NCI-H1105 (cell line): ENCODE measurements at places on chromosomes 6 and 20.

- DNase-seq: no peak
Observed at GRCh38 chr6:101108286-101108685, 227.2 kb upstream of the ASCC3 start.

DNA sequence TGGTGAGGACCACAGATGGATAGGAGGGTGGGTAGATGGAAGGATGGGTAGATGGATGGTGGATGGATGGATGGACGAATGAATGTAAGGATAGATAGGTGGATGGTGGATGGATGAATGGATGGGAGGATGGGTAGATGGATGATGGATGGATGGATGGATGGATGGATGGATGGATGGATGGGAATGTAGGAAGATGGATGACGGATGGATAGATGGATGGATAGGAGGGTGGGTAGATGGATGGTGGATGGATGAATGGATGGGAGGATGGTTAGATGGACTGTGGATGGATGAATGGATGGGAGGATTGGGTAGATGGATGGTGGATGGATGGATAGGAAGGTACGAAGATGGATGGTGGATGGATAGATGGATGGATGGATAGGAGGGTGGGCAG, 51.1 kb downstream of the BPIFB1 start:
- DNase-seq: no peak

GRCh38 chr20:49823152-49823847, 10.7 kb downstream of the SLC9A8 start:
- DNase-seq: no peak

DNA sequence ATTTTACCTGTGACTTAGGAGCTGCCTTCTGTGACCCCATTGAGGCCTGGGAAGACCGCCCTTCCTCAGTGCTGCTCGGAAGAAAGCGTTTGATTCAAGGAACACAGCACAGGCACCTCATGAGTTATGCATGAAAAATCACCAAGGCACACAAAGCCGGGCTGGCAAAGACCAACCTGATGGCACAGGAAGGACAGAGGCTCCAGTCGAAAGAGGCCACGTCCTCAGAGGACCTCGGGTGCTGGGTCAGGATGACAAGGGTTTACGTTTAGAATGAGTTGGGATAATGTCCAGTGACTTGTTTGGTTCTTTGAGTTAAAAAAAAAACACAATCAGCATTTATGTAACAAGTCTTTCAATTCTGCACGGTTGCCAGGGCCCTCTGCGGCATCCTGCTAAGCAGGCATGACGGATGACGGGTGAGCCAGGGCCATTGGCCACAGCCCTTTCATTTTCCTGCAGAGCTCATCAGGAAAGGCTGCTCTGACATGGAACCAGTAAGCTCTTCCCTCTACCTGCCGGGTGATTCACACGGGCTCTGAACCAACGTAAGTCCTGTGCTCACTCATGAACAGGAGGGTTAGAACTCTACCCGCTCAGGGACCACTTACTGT, 112.8 kb downstream of the DACT2 start:
- no peak for DNase-seq

DNA sequence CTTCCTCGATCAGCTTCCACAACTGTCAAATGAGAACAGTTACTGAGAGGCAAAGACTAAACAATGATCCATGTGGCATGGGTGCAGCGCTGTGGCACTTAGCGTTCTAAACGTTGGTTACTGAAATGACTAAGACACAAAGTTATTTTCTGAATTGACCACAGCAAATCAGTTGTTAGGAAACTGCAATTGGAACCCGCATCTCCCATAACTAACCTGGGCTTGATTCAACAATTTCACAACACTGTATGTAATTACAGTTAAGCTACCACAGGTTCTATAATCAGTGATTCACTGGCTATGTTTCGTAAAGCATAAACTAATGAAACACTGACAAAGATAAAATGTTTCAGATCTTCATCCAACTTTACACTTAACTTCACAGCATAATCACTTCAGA, 12.5 kb downstream of the WDR27 start:
- DNase-seq: no peak

GRCh38 chr6:161482517-161482858, 208.6 kb upstream of the AGPAT4 start:
- no peak for DNase-seq

DNA sequence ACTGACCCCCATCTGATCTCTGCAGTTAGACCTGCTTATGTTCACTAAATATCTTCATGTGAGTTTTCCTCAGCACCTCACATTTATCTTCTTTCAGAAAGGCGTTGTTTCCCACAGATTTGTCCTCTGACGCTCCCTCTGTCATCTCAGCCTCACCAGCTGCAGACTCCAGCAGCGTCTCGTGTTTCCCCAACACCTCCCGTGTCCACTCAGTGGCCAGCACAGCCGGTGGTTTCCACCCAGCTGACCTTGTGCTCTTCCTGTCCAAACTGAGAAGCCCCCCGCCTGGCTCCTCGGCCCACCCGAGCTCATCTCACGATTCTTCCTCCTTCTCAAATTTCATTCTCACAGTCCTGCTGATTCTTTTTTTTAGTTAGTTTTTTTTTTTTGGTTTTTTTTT, 12.5 kb downstream of the ERMARD start:
- no peak for DNase-seq

- no peak for DNase-seq
Observed at GRCh38 chr6:8651998-8652397, 216.7 kb upstream of the SLC35B3 start.

DNA sequence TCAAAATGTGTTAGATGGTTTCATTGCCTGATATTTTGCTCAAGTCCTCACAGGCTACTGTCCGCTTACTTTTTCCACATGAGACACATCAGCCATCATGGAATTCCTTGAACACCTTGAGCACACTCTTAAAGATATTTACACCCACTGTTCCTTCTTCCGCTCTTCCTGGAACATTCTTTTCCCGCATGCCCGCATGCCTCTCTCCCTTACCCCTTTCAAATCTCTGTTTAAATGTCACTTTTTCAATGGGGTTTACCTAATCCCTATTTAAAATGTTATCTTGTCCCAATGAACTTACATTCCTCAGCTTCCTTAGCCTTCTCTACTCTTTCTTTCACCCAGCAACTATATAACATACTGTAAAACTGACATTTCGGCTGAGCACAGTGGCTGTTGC, 503.3 kb upstream of the PTCHD4 start:
- no peak for DNase-seq

DNA sequence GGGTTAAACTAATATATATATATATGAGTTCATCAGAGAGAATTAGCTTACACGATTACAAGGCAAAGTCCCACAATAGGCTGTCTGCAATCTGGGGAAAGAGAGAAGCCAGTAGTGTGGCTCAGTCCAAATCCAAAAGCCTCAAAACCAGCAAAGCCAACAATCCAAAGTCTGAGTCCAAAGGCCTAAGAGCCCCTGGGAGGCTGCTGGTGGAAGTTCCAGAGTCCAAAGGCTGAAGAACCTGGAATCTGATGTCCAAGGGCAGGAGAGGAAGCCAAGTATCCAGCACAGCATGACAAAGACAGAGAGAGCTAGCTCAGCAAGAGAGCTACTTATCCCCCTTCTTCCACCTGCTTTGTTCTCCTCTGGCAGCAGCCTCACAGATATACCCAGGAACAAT, 274.7 kb upstream of the ID4 start:
- no peak for DNase-seq

GRCh38 chr6:91462241-91462640, 875.4 kb upstream of the MAP3K7 start:
- no peak for DNase-seq

GRCh38 chr6:36491378-36491965, 48.7 kb downstream of the KCTD20 start:
- DNase-seq: no peak

DNA sequence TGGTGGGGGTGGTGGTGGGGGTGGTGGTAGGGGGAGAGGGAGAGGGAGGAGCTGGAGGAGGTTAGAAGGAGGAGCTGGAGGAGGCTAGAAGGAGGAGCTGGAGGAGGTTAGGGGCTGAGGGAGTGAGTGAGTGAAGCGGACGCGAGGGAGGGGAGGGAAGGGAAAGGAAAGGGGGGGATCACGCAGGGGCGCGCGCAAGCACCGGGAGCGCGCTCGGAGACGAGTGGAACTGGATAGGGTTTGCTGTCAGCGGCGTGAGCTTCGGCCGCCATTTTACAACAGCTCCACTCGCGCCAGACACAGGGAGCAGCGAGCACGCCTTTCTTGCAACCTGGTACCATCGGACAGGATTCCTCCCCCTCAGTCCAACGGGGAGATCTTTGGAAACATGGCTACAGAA, 90.5 kb upstream of the FERMT1 start:
- DNase-seq: no peak

DNA sequence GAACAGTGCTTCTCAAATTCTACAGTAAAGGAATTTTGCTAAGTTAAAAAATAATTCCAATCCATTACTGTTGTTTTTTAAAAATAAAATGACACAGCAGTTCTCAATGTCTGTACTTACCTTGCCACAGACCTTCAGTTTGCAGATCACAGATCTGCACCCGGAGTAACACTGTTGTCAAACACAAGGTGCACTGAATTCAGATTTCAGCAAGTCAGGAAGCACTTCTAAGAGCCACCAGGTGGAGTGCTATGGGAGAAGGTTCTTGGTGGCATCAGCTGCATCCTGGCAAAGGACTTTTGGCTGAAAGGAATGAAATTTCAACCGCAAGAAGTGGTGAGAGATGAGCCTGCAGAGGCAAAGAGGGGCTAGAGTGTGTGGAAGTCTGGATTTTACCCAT, 17.4 kb downstream of the RSPH4A start:
- no peak for DNase-seq

DNA sequence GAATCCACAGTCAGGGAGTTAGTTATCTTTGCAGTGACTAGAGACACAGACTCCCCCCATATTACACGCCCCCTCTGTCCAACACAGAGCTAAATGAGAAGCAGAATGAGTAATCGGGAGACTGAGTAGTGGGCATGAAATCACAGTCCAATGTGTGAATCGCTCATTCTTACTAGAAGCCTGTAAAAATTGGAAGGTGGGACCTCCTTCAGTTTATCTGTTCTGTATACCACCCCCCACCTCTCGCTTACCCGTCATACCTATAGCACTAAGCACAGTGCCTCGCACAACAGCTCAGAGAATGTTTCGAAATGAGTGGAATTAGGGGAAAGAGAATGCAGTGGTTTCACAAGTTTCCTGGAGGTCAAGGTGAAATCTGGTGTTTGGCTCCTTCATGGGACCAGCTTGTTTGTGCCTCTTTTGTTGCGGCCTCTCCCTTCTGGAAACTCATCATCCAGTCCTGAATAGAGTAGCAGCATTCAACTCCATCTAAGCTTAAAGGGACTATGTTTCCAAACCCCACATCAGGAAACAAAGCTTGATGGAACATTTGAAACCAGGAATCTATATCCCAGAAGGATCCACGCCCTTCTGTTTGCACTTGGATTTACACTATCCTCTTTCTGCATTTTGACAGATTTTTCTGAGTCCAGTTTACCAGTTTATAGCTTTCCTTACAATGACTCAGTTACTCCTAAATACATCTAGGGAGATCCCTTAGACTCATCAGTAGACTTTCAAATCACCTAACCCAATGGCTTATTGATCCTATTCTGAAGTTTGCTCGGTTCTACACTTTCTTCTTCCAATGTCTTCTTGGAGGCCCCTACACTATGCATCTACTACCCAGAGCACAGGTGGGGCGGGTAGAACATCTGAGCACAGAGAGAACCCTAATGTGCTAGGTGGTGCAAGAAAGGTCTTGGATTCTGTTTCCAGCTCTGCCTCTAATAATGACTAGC, 59.2 kb upstream of the PIM1 start:
- no peak for DNase-seq

DNA sequence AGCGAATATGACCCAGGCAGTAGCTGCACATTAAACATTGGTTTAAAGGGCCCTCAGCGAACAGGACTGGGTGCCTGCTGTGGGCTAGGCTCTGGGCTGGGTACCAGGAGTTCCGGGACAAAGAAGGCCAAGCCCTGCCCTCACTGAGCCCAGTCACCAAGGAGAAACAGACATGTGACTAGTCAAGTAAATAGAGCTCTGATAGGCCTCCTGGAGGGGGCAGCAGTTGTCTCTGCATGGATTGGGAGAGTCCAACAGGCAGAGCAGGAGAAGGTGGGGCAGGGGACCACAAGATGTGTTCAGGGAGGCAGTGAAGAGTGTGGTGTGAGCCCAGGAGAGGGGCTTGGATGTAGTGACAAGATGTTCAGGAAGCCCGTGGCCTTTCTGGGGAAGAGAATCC, 3.1 kb downstream of the HM13 start:
- DNase-seq: no peak

DNA sequence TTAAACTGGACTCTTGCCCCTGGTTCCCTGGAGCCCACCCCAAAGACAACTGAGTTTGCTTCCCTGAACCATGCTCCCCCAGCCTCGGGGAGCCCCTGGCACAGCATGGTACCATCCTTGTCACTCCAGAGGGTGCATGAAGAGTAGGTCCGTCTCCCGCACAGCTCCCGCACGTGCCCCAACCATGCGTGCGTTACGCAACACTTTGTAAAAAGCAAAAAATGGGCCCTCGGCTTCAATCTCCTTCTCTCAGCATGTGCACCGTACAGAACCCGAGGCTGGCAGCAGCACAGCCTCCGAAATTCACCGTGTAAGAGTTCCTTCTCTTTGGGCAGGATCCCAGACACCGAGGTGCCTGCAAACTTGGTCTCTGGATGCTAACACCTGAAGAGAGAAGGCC, 5.6 kb downstream of the PMEPA1 start:
- no peak for DNase-seq

DNA sequence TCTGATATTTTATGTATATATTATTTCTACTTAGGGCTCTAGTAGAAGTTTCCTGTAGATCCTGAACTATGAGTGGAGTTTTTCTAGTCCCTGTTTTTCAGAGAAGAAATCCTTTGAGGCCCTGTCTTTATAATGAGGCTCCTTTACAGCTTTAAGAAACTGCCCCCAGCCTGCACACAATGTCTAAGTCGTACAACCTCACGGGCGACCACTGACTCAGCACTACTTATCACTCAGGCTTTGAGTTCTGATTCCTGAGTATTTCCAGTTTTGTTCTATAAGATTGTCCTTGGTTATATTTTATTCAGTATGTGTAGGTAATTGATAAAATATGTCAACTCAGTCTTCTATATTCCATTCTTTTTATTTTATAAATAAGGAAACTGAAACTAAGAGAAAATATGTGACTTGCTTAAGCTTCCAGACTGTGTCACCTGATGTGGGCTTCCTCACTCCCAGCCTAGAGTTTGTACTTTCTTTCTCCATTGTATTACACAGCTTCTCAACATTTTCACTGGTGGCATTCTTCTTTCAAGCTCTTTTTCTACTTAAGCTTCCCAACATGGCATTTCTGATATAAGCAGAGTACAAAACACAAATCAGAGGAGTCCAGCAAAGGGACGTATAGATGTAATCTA, 167.0 kb downstream of the TBX18 start:
- DNase-seq: no peak

- no peak for DNase-seq
Observed at GRCh38 chr20:59776059-59776603, 157.3 kb downstream of the SYCP2 start.

- no peak for DNase-seq
Observed at GRCh38 chr6:5854899-5855298, 151.8 kb downstream of the NRN1 start.
